ENCODE measurements at places on chromosomes 1 and 21. TPM values are rescaled to one million over a fixed set of nuclear protein-coding genes. Genes with fewer than 3 reads are reported as not detected.
A peak's percentile ranks its signal among the peaks of the same experiment; 100 is the strongest.

DNA sequence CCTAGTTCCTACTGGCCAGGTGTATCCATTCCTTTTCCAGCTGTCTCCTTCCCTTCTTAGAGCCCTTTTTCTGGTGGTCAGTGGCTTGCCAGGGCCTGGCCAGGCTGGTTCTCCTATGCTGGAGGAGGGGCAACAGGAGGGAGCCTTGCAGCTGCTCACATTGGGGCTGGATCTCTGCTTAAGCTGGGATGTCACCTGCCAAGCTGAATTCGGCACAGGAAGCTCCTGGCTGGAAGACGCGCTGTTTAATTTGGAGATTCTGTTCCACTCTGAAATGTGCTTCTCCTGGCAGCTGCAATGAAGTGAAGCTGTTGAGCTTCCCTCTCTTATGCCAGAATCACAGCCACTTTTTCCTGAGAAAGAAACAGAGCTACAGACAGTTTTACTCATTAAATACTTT lies 56.0 kb upstream of the POU3F1 start:
- DNase-seq = no peak

- no peak for DNase-seq
Measured at GRCh38 chr1:162374406-162374805, 2.2 kb downstream of the SPATA46 start.

- peak; percentile 87 for DNase-seq
Measured at GRCh38 chr21:41526478-41527087, 18.6 kb upstream of the TMPRSS2 start.

DNA sequence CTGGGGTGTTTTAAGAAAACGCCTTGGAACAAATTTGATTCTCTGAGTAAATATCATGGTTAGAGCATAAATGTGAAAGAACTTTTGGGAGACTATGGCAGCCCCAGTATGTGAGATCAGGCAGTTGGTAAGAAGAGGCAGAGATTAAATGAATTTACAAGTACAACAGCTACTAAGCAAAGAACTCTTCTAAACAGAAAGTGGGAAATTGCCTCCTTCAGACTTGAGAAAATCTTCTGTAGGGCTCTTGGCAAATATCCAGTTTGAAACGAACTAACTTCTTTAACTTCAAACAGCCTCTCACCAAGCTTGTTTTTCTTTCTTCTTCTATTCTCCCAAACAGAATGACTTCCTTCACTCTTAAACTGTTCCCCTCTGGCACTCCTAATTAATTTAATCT lies 337.7 kb downstream of the SIPA1L2 start:
- DNase-seq = no peak

DNA sequence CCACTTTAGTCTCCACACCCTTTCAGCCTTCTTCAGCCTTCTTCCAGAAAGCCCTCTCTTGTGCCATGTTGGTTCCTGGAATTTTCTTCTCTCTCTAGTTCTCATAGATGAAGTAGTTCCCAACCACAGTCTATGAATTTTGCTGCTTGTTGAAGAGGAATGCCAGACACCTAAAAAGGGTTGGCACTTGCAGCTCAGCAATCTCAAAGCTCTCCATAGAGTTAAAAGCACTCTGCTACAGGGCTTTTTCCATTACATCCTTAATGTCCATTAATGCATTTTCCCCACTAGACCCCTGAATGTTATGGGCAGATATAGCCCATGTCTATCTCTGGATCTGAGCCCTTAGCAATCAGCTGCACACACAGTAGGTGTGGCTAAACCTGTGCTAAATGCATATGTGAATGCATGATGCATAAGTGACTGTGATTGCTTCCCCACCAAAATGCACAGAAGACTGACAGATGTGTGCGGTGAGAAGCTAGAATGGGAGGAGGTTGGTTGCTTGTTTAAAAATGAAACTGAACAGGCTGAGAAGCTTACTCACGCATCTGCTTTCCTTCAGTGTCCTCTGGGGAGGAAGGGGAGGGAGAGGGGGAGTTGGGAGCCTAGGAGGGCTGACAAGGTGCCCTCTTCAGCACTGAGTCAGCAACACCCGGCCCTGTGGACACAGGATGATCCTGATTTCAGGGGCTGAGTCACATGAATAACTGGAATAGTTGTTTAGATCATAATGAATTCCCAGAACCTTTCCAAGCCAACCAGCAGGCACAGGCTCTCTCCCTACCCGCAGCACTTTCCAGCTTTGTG lies 146.1 kb upstream of the FGGY start:
- peak; percentile 43 for DNase-seq

- DNase-seq = peak; percentile 44
Measured at GRCh38 chr1:116763787-116764465, 9.7 kb downstream of the CD2 start.

PGLYRP4 gene
- not detected for total RNA-seq

KIF2C gene
- total RNA-seq = 2.7 TPM

CASZ1 gene
- total RNA-seq = 84.5 TPM

MYOC gene
- total RNA-seq = 0.75 TPM
